ENCODE measurements at places on chromosomes 4 and X. TPM values are rescaled to one million over a fixed set of nuclear protein-coding genes. Genes with fewer than 3 reads are reported as not detected.

DNA sequence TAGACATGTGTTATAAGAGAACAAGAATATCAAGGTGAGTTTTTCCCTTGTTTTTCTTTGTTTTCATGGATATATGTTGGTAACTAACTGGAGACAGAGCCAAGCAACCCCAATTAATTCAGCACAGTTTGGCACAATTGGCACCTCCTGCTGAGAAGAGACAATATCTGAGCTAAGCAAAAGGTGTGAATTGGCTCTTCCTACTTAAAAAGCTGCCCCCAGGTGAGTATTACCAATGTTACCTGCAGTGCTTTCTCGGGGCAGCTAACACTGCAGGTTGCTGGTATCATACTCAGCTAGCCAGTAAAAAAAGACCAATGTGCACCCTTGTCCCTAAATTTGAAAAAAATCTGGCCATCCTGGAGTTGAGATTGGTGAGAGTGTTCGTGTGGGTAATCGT is 871.2 kb upstream of the TENM3 start:
- DNase-seq, result no peak

GRCh38 chr4:147096667-147097604 is 151.3 kb upstream of the TTC29 start:
- DNase-seq, result no peak

- DNase-seq, result no peak
Observed at GRCh38 chr4:106914223-106914622, 121.9 kb downstream of the DKK2 start.

RAB40AL gene
- not detected for total RNA-seq

- no peak for DNase-seq
Observed at GRCh38 chrX:143642426-143642825, 6.5 kb upstream of the SLITRK4 start.

ZDHHC9 gene
- total RNA-seq, result 9.0 TPM

- no peak for DNase-seq
Observed at GRCh38 chr4:25770847-25771246, 91.9 kb downstream of the SEL1L3 start.

- DNase-seq, result no peak
Observed at GRCh38 chr4:1711055-1711570, 1.0 kb downstream of the SLBP start.

- no peak for DNase-seq
Observed at GRCh38 chr4:1996866-1997611, 11.7 kb downstream of the NELFA start.

DNA sequence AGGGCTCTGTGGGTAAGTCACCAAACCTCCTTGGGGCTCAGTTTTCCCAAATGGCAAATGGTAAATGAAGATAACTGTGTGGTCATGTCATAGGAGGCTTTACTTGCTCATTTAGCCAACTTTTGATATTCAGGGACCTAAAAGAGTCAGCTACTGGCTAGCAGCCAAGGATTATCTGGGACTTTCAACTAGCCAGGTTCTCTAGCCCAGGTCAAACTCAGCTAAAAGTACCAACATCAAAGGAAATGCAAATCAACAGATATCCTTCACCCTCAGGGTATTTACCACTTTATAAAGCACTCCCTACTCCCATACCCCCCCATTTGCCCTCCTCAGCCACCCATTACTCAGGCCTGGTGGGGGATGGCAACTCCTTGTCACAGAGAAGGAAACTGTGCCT is 7.5 kb downstream of the AMER1 start:
- DNase-seq, result no peak

- no peak for DNase-seq
Observed at GRCh38 chrX:2784026-2784425, 32.2 kb downstream of the XG start.

GAB1 gene
- 0.45 TPM for total RNA-seq

DNA sequence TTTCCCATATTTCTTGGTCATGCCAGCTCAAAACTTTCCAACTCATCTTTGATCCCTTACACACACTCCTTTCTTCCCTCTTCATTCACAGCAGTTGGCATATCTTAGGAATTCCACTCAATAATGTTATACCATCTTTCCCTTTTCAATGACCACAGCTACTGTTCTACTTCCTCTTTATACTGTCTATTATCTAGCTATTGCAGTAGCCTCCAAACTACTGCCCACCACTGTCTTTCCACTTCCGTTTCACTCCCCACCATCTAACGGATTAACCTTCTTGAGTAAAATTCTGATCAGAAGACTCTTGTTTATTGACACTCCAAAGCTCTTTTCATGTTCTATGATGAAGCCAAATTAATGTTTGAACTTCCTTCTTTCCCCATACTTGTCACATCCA is 55.8 kb downstream of the ADAMTS3 start:
- DNase-seq, result no peak

- DNase-seq, result no peak
Observed at GRCh38 chrX:31459361-31459760, 387.5 kb upstream of the FTHL17 start.

GRCh38 chrX:11351375-11352295 is 58.4 kb downstream of the AMELX start:
- no peak for DNase-seq

Data from activated CD4-positive, alpha-beta memory T cell treated with anti-CD3 and anti-CD28 coated beads for 36 hours (primary cell).